ENCODE measurements at places on chromosomes 1 and 21.

DNA sequence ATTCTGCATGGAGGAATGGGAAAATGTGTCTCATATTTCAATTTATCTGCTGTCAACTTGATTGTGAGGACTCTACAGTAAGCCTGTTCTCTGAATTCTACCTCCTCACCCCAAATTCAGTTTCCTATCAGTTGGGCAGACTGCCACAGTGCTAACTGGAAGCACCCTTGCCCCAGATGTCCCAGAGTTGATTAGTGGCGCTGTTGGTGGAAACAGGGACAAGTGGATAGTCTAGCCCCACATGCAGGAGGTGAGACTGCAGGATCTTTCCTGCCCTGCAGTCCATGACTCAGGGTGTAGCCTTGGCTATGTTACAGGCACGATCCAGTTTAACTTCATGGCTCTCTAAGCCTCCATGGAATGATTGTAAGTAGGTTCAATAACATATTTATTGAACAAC lies 22.1 kb downstream of the ADAM30 start:
- no peak for DNase-seq

DNA sequence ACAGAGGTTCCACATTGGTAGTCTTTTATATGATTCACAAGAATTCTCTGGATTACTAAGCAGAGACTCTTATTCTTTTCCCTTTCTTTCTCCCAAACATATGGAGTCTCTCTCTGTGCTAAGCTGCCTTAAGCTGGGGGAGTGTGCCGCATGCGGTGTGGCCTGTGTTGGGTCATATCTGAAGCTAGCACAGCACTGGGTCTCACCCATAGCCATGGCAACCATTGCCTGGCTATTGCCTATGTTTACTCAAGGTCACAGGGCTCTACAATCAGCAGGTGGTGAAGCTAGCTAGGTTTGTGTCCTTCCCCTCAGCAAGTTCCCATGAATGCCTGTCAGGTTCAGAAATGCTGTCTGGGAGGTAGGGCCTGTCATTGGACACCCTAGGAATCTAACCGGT lies 73.6 kb upstream of the ZRANB2 start:
- no peak for DNase-seq

GRCh38 chr1:22048351-22049192 lies 3.9 kb upstream of the CDC42 start:
- no peak for DNase-seq

DNA sequence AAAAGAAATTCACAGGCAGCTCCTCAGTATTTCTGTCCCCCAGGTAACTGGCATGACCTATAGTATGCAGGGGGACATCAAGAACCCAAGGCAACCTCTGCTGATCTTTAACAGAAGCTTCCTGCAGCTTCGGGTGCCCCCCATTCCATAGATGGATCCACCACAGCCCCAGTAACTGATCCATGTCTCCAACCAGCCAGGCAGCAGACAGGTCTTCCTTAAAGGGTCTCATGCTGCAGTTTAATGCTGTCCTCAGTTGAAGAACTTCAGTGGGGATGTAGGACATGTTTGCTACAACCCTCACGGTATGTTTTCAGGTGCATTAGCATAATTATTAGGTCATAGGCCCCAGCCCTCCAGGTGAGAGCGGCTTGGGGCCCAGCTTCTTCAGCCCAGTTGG lies 90.9 kb upstream of the OLIG2 start:
- no peak for DNase-seq

DNA sequence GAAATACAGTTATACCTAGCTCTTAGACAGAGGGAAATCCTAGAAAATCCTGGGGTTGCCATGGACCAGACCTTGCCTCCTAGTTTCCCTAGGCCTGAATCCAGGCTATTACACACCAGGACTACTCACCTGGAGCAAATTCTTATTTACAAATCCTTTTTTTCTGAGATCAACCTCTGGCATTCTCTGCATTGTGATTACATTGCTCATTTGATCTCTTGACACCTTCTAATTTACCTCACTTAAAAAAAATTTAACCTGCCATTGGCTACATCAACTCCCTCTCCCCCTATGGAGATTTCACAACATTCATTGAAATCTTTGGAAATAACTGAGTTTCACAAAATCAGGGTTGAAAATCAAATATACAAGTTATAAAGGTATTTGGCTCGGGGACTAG lies 2.9 kb upstream of the C1orf105 start:
- DNase-seq = no peak

GRCh38 chr1:53617851-53618499 lies 121.0 kb downstream of the GLIS1 start:
- DNase-seq = no peak

GRCh38 chr1:201648907-201649721 lies 110.2 kb downstream of the NAV1 start:
- no peak for DNase-seq

DNA sequence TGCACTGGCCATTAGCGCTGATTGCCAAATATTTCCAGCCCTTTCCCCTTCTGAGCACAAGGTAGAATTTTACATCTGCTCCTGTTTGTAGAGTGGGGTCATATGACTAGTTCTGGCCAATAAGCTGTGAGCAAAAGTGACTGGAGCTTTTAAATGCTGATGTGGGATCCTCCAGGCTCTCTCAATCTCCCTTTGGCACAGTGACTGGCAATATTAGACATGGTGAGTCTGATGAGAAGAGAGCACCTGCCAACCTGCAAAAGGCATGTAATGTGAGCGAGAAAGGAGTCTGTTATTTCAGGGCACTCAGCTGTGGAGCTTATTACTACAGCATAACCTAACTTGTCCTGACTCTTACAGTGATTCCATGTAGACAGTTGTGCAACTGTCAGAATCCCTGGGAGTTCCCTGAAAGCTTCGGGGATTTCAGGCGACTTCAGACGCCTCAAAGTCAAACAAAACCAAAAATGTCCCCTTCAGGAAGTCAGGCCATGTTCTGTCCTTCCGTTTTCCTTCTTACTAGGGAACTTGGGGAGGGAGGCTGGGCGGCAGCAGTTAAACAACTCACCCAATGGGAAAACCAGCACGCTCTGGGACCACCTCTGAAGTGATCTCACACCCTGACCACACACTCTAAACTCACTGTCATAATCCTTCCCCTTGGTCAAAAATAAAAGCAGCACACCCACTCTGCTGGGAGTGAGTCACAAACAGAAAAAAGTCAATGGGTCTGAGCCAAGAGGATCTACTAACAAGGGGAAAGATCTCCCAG lies 3.6 kb upstream of the RASSF5 start:
- DNase-seq = no peak

DNA sequence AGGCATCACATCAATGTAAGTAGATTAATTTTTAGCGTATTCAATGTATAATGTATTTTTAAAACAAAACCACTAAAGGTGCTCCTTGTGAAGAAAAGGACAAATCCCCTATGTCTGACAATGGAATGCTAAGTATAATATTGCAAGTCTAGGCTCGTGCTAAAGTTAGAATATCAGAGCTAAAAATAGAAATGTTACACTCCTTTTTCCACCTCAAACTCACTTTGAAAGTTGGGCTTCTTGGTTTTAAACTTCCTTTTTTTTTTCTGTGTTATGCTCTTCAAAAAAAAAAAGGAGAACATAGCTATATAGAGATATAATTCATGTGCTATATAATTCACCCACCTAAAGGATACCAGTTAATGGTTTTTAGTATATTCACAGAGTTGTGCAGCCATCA lies 3.6 kb upstream of the SERBP1 start:
- DNase-seq = no peak

DNA sequence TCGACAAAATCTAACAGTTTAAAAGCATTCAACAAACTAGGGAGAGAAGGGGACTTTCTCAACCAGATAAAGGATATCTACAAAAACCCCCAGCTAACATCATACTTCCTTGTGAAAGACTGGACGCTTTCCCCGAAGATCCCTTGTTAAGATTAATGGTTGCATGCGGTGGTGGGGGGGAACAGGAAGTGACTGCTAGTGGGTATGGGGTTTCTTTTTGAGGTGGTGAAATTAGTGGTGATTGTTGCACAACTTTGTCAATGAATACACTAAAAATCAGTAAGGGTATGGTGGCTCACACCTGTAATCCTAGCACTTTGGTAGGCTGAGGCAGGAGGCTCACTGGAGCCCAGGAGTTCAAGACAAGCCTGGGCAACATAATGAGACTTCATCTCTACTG lies 26.9 kb upstream of the EYA3 start:
- no peak for DNase-seq

GRCh38 chr1:227901906-227902640 lies 45.7 kb downstream of the WNT9A start:
- DNase-seq = no peak

- no peak for DNase-seq
Observed at GRCh38 chr1:163410073-163410999, 88.6 kb downstream of the NUF2 start.

- no peak for DNase-seq
Observed at GRCh38 chr1:24412408-24412807, 1.2 kb downstream of the STPG1 start.

- peak; percentile 1 for DNase-seq
Observed at GRCh38 chr1:97906567-97907241, 14.1 kb downstream of the DPYD start.
